ENCODE measurements at places on chromosomes 6 and 20.

DNA sequence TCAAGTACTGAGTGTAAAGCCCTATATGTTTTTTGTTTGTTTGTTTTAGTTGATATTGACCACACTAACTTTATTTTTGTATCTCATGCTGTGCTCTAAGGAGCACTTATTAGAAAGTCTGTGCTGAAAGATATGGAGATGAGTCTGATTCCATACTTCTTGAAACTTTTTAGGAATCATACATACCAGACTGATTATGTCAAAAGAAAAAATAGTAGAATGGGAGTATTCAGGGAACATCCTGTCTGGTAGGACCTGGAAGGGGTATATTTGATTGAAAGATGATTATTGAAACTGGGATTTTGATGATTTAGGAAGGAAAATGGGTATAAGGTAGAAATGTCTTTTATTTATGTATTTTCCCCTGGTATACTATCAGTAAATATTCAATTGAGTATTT is 111.4 kb downstream of the QKI start:
- no peak for DNase-seq

DNA sequence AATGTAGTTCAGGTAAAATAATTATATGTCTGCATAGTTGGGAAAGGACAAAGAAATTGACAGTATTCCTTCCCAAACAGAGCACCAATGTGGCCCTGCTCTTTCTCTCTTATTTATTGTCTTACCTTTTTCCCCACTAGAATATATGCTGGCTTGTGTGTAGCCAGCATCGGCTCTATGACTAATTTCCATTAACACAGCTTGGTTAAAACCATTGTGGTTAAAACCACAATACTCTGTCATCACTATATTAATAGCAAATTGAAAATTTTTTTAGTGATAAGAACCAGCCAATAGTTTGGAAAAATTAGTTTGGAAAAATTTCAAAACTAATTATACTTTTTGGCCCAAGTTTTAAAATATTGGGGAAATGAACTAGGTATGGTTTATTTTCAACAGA is 535.1 kb downstream of the UTRN start:
- DNase-seq: no peak

- no peak for DNase-seq
Observed at GRCh38 chr6:35089216-35089934, 51.8 kb downstream of the TCP11 start.

DNA sequence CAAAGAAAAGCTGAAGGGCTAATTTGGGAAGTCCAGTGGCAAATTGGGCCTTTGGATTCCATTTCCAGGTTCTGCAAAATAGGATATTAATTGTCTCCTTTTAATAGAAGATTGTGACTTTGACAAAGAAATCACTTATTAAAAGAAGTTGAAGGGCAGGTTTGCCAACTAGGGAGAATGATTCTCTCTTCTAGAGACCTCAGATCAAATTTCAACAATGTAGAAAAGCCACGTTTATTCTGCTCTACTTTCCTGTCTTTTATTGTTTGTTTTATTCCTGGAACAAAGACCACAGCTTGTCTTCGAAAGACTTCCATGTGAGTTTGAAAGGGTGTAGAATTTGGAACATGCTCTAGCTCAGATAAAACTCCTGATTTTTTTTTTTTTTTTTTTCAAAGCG is 65.5 kb upstream of the PRL start:
- DNase-seq: no peak

DNA sequence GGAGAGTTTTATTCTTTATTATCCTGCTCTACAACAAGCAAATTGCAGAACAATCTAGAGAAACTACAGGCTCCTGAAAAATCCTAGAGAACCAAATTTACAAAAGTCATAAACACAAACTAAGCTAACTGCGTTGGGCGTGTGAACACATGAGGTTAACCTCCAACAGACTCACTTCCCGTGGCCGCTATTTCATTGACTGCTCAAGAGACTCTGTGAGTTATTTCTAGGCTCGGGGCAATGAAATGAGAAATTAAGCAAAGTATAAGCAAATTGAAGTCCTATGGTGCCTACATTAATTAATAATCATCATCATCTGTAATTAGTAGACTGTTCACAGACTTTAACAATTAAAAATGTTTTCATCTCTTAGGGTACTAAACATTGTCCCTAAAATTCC is 100.0 kb downstream of the MBOAT1 start:
- DNase-seq: no peak

DNA sequence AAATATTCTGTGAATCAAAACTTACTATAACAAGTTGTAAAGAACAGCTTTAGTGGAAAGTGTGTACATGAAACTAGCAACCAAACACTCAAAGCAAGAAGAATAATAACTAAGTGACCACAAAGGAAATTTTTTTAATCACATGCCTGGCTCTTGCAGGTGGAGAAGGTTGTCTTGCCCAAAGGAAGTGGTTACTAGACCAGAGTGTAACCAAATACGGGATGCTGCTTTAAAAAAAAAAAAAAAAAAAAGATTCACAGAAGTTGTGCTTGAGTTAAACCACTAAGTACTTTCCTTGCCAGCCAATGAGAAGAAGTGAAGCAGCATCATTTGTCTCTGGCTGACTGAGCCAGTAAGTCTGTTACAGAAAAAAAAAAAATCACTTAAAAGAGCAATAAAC is 19.1 kb upstream of the HLA-DQB1 start:
- DNase-seq: no peak

DNA sequence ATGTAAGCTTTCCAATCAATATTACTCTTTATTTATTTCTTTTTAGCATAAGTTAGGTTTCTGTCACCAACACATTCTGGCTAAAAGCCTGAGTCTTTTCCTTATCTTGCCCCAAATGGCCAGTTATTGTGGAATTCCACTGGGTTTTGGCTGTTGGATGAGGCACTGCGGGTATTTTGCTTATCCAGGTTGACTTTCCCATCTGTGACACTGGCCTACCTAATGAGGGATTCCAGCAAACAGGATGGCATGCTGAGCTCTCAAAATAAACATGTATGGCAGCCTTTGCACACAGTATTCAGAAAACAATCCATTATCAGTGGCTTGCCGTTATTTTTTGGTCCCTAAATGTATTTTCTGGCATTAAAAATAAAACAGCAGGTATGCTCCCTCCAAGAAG is 6.5 kb upstream of the RALGAPB start:
- DNase-seq: no peak

- DNase-seq: no peak
Observed at GRCh38 chr6:147741389-147741788, 232.9 kb downstream of the SAMD5 start.

- peak; percentile 33 for DNase-seq
Observed at GRCh38 chr6:31639449-31639861, 13.0 kb downstream of the BAG6 start.

GRCh38 chr6:105991561-105992314 is 94.4 kb upstream of the PRDM1 start:
- DNase-seq: no peak

- no peak for DNase-seq
Observed at GRCh38 chr6:147207351-147207750, 3.1 kb downstream of the STXBP5 start.
